ENCODE measurements at places on chromosomes 13 and 19. TPM values are rescaled to one million over a fixed set of nuclear protein-coding genes. Genes with fewer than 3 reads are reported as not detected.
A peak's percentile ranks its signal among the peaks of the same experiment; 100 is the strongest.

GRCh38 chr19:31515931-31516330 lies 166.7 kb upstream of the TSHZ3 start:
- DNase-seq = no peak

- no peak for DNase-seq
Observed at GRCh38 chr13:51834581-51835171, 10.3 kb downstream of the TMEM272 start.

DNA sequence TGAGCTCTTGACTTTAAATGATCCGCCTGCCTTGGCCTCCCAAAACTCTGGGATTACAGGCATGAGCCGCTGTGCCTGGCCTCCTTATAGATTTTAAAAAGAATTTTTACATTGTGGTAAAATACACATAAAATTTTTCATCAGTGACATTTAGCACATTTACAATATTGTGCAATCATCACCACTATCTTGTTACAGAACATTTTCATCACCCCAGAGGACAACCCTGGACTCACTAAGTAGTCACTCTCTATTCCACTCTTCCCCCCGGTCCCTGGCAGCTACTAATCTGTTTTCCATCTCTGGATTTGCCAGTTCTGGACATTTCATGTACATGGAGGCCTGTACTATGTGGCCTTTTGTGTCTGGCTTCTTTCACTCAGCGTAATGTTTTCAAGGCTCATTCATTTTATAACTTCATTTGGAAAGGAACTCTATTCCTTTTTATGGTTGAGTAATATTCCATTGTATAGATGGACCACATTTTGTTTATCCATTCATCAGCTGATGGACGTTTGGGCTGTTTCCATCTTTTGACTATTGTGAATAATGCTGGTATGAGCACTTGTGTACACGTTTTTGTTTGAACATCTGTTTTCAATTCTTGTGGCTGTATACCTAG lies 19.9 kb downstream of the MEGF8 start:
- DNase-seq = no peak

GRCh38 chr13:98535501-98536354 lies 41.2 kb downstream of the STK24 start:
- DNase-seq = peak; percentile 43

DNA sequence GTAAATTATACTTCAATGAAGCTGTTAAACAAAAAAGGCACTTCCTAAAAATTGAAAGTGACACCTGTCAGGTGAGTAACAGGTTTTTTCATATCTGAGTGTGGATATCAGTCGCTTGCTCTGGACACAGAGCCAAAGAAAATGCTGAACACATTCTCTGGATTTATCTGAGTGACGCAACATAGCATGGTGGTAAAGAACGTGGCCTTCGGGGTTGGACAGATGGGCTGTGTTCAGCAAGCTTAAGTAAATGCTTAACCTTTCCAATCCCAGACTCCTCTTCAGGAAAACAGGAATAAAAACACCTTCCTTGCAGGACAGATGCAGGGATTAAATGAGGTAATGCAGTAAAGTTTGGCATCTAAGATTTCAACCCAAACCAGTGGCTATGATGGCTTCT lies 132.0 kb downstream of the FOXO1 start:
- DNase-seq = peak; percentile 23

GRCh38 chr13:45416516-45417128 lies 1.6 kb downstream of the SLC25A30 start:
- DNase-seq = no peak

Gene MUC16
- total RNA-seq = 1.0 TPM

Measured in renal cortical epithelial cell (primary cell).